ENCODE measurements at places on chromosomes 5 and 9.

GRCh38 chr5:7980881-7981280 is 111.9 kb downstream of the MTRR start:
- DNase-seq = no peak

DNA sequence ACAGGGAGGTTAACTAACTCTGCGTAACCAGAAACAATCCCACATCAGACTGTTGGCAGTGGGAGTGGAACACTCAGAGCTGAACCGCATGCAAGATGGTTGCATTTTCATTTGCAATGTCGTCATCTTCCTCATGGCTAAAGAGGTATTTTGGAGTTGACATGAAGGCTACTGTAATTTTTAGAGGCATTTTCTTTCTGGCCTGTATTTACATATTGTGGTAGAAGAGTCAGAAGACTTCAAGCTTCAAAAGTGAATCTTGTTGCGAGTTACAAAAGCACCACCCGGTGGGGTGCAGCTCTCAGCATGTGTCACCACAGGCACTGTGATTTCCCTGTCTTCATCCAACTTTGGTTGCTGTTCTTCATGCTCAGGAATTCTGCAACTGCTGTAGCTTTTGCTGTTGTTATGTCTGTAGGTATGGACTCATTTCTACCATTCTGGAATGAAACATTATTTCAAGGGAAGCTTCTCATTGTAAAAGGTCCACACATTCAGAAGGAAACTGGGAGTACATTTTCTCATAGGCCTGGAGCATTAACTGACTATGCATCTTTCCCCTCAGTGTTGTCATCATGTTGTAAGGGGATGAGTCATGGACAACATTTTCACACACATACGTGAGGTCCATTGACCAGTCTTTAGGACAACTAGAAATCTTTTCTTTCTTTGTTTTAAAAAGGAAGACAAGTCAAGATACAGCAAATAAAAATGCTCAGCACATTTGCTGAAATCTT is 35.4 kb upstream of the GDNF start:
- no peak for DNase-seq

GRCh38 chr5:156838961-156839360 is 11.1 kb upstream of the PPP1R2B start:
- no peak for DNase-seq

GRCh38 chr5:169697511-169697890 is 60.4 kb downstream of the DOCK2 start:
- DNase-seq = no peak

GRCh38 chr5:5700549-5700948 is 278.1 kb downstream of the ICE1 start:
- no peak for DNase-seq

- peak; percentile 39 for DNase-seq
Observed at GRCh38 chr5:135456238-135457099, 4.3 kb upstream of the TIFAB start.

- DNase-seq = no peak
Observed at GRCh38 chr5:168104350-168104749, 187.1 kb upstream of the WWC1 start.

DNA sequence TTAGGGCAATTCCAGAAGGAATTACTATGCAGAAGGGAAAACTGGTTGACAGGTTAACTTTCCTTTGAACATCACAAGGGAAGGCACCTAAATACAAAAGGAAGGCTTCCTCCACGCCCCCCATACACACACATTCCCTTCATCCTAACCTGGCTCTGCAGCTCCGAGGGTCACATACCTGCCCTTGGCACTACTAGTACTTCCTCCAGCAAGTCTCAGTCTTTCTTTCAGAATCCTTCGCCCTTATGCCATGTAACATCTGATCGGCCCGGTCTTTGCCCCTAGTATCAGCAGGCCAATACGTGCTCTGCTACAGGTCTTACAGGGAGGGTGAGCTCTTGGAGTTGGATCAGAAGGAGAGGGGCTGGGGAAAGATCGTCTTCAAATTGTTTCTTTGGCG is 1.6 kb upstream of the MARCHF6 start:
- no peak for DNase-seq

DNA sequence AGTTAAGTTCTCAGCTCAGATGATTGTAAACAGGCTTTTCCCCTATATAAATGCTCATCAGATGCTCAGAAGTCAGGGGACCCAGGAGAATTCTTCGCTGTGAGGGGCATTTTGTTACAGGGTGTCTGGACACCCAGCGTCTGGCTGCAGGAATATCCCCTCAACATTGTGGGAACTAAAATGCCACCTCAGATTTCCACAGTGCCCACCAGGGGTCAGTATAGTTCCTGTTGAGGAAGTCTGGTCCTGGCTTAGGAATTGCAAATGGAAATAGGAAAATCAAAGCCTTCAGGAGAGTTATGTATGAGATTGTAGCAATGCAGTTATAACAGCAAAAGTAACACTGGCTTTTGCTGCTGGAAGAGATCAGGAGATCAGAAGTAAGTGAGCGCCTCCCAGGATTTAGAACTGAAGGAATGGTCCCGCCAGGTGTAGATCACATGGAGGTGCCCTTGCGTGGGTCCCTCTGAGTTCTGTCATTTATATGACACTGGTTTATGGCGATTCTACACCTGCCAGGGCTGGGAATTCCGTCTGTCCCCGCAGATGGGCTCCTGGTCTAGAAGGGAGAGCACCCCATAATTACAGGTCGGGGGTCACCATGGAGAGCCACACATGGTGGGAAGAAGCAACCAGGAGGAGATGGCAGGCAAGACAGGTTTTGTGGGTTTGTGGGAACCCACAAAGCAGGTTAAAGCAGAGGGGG is 47.1 kb upstream of the CTSL start:
- DNase-seq = peak; percentile 58

- no peak for DNase-seq
Observed at GRCh38 chr9:131252120-131252519, 24.2 kb downstream of the FAM78A start.

DNA sequence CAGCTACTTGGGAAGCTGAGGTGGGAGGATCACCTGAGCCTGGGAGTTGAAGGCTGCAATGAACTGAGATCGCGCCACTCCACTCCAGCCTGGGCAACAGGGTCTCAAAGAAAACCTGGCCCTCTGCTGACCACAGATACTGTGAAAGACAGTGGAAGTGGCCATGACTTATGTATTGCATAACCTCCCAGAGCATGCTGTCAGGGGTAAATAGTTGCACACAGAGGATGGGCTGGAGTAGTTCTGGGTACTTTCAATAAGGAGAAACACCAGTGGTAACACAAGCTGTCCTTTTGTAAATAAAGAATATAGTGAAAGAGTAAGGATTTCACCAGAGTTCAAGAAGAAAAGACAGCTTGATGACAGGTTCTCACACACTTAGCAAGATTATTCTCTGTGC is 1.8 kb downstream of the ACER2 start:
- DNase-seq = no peak

DNA sequence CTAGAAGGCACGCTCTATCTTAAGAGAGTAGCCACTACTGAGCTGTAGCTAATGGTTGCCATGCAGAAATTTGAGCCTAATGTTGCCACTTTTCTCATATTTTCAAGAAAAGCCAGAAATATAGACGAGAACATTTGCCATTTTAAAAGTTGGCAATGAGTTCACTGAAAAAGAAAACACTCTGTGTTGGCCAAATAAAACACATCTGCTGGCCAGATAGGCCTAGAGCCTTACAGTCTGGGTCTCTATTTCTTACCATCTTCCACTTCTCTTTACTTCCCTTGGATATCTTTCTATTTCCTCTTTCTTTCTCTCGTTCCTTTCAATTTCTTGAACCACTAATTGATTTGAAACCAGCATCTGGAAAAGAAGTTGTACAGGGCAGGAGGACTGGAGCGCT is 36.6 kb upstream of the VCAN start:
- no peak for DNase-seq

- no peak for DNase-seq
Observed at GRCh38 chr5:151671950-151672349, 14.8 kb downstream of the SPARC start.
